ENCODE measurements at places on chromosomes 7 and 10.

GRCh38 chr10:56142092-56142728, 218.8 kb downstream of the ZWINT start:
- no peak for DNase-seq

- DNase-seq = no peak
Observed at GRCh38 chr7:147008530-147008929, 891.9 kb downstream of the CNTNAP2 start.

DNA sequence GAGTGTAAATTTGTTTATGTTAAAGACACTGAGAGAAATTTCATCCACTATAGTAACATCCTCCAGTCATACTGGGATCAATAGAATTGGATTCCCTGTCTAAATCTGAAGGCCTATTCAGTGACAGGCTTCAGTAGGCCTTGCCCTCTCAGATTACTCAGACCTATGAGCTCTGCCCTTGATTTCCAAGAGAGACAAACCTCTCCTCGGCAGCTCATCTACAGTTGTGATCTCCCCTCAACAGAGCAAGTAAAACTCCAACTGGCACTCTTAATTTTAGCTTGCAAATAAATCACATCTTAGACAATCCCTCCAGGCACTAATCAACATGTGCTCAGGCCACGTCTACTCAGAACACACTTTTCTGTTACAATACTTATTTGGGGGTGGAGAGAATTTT, 1191.4 kb upstream of the PHF14 start:
- DNase-seq = no peak

DNA sequence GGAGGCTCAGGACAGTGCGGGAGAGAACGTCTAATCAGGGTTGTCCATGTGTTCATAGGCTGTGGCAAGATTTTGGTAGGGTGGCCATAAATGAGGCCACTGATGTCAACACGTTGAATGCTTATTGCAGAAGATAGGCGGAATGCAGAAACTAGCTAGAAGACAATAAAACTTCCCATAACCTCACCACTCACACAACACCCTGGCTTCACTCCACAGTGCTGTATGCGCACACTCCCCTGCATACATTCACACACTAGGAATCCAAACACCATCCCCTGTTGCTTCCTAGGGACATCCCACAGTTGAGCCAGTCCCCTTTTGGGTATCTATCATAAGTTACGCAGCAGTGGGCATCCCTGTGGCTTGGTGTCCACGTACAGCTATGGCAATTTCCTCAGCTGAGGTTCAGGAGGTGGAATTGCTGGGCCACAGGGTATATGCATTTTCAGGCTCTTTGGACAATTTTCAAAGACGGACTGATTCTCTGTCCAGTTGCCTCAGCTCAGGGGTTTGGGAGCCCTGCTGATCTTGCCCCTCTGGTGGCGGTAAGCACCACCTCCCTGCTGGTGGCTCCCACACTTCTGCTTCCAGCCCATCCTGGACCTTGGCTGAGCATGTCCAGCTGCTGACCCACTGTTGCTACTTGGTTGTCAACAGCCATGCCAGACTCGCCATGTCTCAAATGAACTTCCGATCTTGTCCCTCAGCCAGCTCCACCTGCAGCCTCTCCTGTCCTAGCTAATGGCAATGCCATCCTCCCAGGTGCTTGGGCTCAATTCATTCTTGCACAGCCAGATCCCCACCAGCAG, 36.4 kb downstream of the CDH23 start:
- no peak for DNase-seq

- DNase-seq = no peak
Observed at GRCh38 chr7:116528008-116528789, 3.4 kb downstream of the CAV1 start.

DNA sequence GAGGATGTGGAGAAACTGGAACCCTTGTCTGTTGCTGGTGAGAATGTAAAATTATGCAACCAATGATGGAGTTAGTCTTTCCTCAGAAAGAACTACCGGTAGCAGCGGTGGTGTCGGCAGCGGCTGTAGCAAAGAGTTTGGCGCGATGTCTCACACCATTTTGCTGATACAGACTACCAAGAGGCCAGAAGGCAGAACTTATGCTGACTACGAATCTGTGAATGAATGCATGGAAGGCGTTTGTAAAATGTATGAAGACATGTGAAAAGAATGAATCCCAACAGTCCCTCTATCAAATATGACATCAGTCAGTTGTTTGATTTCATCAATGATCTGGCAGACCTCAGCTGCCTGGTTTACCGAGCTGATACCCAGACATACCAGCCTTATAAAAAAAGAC, 10.6 kb downstream of the CLEC2L start:
- no peak for DNase-seq

GRCh38 chr10:34908481-34908880, 93.4 kb upstream of the PARD3 start:
- DNase-seq = no peak

DNA sequence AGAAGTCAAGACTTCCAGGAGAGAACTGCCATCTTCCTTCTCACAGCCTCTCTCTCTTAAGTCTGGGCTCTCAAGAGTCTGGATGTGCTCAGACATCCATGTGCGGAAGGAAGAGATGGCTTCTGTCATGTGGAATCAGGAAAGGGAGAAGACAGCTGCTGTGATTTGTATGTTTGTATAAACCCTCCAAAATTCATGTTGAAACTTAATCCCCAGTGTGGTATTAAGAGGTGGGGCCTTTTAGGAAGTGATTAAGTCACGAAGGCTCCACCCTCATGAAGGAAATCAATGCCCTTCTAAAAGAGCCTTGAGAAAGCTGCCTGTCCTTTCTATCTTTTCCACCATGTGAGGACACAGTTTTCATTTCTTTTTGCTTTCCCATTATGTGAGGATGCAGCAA, 73.9 kb upstream of the PTN start:
- no peak for DNase-seq

DNA sequence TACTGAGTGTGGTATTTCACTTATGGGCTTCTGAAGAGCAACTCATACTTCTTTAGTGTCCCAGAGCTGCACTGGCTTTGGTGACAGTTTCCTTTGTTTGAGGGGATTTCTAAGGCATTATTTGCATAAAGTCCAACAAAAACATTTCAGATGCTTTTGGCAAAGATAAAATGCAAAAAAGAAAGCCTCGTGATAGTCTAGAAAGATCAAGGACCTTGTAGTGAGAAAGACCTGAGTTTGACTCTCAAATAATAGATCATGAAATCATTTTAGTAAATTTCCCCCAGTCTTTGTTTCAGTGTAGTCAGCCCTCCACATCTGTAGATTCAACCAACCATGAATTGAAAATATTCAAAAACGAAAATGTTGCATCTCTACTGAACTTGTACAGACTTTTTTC, 107.4 kb downstream of the EEPD1 start:
- no peak for DNase-seq

- no peak for DNase-seq
Observed at GRCh38 chr10:35212856-35213255, 86.2 kb downstream of the CREM start.

GRCh38 chr7:103048833-103049232, 25.8 kb downstream of the FBXL13 start:
- DNase-seq = no peak

DNA sequence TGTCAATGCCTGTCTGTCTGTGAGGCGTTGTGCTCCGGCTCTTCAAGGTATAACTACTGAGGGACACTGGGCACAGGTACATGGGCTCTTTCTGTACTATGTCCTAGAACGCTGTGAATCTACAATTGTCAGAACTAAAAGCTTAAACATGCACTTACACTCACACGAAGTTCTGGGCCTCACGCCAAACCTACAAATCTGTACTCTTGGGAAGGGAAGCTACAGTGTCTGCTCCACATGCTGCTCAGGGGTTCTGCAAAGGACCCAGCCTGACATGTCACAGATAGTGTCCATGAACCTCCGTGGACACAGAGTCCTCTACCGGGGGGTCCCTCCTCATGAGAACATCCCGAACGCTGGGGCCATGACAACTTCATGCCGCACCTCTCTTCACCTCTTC, 268.7 kb downstream of the WDR37 start:
- DNase-seq = no peak

DNA sequence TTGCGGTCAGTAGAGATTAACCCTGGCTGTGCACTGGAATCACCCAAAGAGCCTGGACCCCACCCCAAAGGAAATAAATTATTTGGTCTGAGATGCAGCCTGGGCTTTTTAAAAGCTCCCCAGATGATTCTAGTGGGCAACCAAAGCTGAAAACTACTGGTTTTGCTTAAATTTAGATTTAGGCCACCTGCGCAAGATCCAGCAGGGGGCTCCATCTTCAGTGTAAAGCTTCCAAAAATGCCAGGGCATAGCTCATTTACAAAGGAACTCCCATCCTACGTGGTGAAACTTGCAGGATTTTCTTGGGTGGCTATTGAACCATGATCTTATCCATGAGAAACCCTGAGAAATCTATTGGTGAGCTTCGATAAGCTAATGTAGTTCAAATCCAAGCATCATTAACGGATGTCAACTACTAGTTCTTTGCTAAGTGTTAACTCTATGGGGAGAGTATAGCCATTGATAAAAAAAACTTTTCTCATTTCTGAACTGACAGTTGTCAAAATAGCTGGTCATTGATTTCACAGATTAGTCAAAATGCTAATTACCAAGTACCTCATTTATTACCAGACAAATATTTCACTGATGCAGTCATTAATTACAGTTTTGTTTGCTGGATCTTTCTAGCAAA, 315.3 kb downstream of the LHFPL3 start:
- no peak for DNase-seq

DNA sequence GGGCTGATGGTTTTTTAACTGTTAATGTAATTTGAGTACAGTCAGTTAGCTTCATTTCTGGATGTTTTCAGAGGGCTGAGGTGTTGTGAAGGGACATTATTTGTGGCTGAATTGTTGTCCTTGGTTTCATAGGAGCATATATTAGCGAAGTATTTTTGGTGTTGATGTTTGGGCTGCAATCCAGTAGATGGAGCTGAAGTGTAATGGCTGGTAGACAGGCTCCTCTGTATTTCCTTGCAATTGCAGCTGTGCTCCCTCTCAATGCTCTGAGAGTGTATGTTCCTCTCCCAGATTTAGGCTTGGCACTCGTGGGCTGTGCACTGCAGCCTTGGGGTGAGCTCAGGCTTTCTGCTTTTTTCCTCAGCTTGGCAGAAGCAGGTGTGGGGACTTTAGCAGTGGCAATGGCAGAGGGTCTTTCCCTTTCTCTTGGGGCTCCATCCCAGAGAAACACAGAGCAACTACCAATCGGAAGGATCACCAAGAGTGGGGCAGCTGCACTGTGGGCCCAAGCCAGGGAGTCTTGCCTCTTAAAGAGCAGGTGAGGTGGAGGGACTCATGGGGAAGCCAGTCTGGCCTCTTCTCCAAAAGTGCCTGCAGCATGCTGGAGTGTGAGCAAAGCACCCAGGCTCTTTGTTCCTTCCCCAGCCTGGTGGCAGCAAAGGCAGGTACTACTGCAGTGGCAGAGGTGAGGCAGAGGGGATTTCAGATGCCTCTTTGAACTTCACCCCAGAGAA, 544.4 kb downstream of the SH2D4B start:
- no peak for DNase-seq

DNA sequence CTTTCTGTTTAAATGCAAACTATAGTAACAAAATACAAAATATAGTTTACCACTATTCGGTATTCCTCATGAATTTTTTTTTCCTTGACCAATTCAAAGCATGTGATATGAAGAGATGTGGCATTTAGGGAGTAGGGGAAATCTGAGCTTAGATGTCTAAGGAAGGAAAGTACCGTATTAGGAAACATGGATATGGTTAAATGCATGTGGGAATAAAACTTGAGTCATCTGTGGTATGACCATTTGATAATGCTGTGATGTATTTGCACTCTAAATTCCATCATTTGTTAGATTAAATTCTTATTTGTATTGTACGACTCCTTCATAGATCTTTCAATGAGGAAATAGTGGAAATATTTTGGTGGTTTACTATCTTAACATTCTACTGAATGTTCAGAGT, 19.7 kb downstream of the AHR start:
- no peak for DNase-seq

- DNase-seq = peak; percentile 53
Observed at GRCh38 chr10:33330543-33331378, 3.7 kb downstream of the NRP1 start.

- DNase-seq = no peak
Observed at GRCh38 chr7:84291756-84292155, 97.2 kb upstream of the SEMA3A start.

DNA sequence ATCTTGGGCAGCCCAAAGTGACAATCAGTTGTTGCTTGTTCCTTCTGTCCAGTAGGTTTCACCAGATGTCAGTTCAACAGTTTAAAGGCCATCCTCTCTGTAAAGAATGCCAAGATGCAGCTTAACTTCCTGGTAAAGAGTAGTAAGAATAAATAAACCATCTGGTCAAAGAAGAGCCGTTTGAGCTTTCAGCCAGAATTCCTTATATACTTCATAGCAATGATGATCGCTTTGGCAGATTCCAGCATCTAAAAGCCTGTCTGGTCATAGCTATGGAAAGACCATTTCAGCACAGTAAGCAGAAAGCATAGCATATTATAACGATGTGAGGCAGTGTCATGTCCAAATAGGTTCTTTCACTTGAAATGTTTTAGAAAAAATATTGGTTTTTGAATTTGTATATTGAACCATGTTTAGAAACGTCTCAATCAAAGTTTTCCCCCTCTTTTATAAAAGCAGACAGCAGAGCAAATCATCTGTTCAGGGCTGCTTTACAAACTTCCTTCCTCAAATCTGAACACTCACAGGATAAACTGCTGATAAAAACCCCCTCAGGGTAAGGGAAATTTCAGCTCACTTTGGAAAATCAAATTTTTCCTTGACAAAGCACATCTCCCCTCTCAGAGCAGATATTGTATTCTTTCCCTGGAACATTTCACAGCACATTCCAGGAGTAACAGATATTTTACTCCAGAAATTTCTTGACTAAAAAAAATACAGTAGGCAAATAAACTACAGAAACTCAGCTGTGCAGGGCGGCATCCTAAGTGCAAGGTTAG, 184.1 kb downstream of the NOC3L start:
- DNase-seq = no peak

DNA sequence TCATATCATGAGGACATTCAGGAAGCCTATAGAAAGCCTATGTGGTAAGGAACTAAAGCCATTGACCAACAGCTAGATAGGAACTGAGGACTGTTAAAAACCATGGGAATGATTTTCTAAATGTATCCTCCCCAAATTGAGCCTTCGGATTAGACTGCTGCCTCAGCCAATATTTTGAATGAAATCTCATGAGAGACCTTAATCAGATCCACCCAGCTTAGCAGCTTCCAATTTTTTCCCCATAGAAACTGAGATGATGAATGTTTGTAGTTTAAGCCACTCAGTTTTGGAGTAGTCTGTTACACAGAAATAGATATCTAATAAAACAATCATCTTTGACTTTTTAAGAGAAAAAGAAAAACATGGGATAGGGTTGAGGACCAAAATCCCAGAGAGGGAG, 292.0 kb downstream of the HPSE2 start:
- DNase-seq = no peak

- no peak for DNase-seq
Observed at GRCh38 chr10:26738301-26738911, 40.9 kb downstream of the PDSS1 start.

GRCh38 chr10:19778996-19779395, 37.2 kb upstream of the PLXDC2 start:
- no peak for DNase-seq

DNA sequence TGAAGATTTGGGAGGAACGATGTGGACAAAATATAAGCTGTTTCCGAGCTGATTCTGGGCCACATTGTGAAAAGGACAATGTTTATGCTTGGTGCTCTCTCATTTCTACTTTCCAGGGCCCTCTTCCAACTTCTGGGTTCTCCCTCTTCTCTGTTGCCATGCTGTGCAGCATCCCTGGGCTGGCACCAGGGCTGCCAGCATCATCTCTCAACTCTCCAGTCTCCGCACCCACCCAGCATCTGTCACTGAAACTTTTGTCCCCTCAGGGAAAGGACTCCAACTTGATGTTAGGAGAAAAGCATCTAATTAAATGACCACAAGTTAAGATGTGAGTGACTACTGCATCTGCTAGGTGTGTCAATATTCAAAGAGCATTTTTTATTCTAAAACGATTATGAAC, 26.7 kb downstream of the CFAP58 start:
- no peak for DNase-seq
